Iris pigment epithelial cell (primary cell): ENCODE measurements at places on chromosomes 6 and 20.

DNA sequence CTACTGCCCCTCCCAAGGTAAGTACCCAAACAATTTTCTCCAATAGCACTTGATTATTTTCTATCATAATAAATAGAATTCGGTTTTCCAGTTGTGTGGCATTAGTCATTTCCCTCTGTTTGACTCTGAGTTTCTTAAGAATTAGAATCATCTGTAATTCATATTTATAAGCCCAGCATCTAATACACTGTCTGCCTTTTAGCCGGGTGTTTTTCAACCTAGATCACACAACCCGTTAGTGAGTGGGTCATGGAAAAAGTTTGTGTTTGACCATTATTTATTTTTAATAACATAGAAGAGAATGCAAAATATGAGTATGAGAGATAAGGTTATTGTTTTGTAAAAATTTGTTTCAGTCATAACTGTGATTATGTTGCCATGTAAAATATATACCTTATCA, 701.6 kb downstream of the RFPL4B start:
- peak; percentile 43 for DNase-seq

- no peak for DNase-seq
Observed at GRCh38 chr20:20856306-20856705, 143.9 kb upstream of the RALGAPA2 start.

- DNase-seq = peak; percentile 94
Observed at GRCh38 chr6:26240157-26241032, 124.6 kb upstream of the BTN3A2 start.

GRCh38 chr20:50265245-50265946, 74.8 kb downstream of the CEBPB start:
- DNase-seq = no peak
